NCI-H460 (cell line): ENCODE measurements at places on chromosomes 1 and 21. TPM values are rescaled to one million over a fixed set of nuclear protein-coding genes. Genes with fewer than 3 reads are reported as not detected.

DNA sequence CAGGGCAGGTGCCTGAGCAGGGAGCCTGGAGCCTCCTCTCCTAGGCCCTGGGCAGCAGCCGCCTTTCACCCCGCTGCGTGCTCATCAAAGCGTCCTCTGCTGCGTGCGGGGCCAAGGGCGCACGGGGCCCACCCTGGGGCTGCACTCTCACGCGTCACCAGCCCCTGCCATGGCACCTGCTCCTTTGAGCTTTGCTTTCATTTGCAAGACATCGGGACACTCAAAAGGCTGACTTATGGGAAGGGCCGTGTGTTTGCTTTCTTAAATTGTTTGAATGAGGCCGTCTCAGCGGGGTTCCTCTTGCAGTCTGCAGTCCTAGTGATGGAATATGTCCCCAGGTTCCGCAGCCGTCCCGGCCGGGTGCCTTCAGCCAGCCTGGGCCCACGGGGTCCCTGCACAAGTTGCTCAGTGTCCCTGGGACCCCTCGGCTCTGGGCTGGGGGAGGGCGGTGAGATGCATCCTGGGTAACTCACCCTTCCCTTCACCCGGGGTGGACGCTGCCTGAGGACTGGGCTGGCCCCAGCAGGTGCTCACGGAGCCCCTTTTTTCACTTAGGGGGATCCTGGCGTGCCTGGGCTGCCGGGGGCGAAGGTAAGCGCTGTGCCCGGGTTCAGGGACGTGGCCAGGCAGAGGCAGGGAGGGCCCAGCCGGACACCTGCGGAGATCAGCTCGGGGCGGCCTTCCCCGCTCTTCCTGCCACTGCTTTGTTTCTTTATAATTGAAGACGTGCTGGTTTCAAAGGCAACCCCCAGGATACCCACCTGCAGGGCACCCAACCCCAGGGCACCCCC, 53.1 kb downstream of the SLC19A1 start:
- DNase-seq: no peak

DNA sequence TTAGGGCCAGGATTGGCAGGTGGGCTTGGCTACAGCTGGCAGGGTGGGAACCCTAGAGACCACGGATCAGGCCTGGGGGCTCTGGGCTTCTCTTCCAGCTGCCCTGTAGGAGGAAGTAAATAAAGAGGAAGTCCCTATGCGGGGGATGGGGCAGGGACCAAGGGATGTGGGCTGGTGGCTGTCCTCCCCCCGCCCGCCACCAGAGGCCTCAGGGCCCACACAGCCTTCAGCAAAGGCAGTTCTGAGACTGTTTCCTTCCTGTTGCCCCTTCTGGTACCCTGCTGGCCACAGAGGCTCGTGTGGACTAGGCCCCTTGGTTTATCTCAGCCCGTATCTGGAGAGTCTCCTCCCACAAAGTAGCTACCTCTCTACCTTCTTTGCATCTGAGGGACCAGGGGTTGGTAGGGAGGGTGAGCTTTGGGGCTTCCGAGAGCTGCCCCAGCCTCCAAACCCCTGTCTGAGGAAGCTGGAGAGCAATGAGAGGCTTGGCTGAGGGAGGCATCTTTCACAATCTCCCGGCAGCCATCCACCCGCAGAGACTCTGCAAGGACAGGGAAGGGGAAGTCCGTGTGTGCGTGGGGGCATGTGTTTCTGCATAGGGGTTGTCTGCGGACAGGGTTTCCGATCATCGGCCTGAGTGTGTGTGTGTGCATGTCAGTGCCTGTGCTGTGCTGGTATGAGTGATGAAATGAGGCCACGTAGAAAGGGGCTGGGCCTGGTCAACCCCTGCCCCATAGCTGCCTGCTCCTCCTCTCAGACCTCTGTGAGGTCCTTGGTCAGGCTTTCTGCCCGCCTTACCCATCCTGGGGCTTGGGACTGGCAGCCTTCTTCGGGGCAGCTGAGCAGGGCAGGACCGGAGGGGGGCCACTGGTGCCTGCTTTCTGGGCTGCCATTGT, 12.5 kb downstream of the RPS6KA1 start:
- no peak for DNase-seq

Gene DNASE2B
- not detected in 2 replicates for total RNA-seq

DNA sequence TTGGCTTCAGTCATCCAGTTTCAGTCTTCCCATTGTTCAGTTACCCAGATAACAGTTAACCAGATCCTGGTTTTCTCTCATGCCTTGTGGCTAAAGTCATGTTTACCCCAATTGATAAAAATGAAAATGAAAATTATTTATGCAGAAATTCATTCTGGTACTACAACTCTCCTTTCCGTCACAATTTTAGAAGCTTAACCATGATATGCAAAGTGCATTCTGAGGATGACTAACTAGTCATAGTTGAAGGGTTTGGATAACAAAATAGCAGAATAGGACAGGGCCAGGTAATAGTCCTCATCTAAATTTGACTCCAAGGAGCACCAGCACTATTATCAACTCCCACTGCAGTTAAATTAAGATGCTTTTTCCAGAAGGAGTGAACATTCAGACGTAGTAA, 94.7 kb downstream of the NTMT2 start:
- DNase-seq: no peak

GRCh38 chr1:12112711-12113161, 49.6 kb downstream of the TNFRSF8 start:
- DNase-seq: no peak
